Stimulated activated CD8-positive, alpha-beta memory T cell treated with anti-CD3 and anti-CD28 coated beads, Interleukin-2, amount 100 ng/mL, for 1 hour (primary cell): ENCODE measurements at places on chromosomes 1 and 21.

- DNase-seq = no peak
Measured at GRCh38 chr1:237146241-237146640, 104.3 kb downstream of the RYR2 start.

DNA sequence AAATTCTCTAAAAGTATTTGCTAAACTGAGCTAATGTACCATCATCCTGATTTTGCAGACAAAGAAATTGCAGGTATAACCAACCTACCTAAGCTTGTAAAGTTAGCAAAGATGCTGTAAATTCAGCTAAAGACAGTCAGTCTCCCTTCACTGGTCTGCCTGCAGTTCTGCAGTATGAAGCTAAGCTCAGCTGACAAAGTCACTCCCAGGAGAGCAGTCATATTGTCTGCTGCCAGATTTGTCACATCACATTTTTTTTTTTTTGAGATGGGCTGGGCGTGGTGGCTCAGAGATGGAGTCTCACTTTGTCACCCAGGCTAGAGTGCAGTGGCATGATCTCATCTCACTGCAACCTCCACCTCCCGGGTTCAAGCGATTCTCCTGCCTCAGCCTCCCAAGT is 8.9 kb upstream of the CMPK1 start:
- DNase-seq = no peak

DNA sequence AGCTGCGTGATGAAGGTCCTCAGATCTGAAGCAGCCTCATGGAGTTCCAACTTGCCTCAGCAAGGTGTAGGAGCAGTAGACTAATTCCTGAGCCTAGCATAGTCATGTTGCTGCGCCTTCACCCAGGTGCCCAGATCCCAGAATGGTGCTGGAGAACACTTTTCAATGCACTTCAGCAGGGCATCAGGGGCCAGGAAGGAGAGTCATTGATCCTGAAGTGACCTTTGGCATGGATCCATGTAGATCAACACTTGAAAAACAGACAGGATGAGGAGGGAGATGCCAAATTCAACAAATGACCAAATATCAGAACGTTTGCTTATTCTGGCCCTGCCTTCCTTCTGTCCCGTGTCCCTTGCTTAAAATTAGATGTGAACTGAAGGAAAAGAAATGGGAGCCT is 91.9 kb downstream of the LEPR start:
- no peak for DNase-seq

DNA sequence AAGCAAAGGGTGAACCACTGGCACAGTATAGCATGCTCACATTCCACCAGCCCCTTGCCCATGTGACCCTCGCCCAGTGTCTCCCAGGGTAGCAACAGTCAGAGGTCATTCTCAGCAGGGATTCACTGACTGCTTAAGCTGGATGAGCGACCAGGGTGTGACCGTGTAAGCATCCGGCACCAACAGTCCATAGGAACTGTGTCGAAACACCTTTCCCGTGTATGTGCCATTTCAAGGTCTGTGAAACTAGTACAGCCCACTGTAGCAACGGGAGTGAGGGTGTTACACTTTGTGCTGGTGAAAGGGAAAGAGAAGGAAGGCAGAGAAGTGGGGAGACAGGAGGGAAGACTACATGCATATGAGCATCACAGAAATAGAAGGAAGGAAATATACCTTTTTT is 10.8 kb downstream of the PIK3C2B start:
- no peak for DNase-seq

DNA sequence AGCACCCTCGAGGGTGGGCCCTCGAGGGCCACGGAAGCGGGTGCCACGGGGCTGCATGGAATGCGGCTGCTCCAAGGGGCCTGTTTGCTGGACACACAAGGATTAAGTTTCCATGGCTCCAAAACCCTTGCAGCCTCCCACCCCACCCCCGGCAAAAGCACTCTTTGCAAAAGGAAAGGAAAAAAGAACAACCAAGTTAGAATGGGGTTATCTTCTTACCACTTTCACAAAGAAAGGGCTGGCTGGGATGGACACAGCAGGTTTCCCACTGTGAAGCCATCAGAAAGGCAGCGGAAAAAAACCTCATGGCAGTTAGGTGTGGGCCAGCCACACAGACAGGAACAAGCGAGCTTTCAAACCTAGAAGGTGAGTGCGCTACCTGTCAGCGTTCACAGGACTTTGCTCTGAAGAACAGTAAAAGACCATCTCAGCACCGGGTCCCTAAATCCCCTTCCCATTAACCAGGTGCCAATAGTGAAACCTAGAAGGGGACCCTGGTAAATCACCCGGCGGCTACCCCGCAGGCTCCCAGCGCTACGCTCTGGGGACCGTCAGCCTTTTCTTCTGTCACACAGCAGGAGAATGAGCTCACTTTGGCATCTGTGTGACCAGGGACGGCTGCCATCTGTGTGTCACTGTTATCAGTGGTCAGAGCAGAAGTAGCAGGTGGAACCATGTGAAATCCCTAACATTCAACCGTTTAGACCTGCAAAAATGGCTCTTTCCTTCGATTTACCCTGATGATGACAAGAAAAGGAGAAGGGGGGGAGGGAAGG is 93.0 kb downstream of the SIM2 start:
- DNase-seq = no peak

DNA sequence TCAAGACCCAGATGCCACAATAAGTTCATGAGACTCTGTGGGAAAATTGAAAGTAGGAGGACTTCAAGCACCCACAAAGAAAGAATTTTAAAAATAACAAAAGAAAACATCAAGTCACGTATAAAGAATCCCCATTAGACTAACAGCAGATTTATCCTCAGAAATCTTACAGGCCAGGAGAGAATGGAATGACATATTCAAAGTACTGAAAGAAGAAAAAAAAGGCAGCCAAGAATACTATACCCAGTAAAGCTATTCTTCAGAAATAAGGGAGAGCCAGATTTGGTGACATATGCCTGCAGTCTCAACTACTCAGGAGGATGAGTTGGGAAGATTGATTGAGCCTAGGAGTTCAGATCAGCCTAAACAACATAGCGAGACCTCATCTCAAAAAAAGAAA is 84.3 kb upstream of the CD53 start:
- no peak for DNase-seq

GRCh38 chr1:179230721-179231120 is 1.2 kb upstream of the ABL2 start:
- no peak for DNase-seq

DNA sequence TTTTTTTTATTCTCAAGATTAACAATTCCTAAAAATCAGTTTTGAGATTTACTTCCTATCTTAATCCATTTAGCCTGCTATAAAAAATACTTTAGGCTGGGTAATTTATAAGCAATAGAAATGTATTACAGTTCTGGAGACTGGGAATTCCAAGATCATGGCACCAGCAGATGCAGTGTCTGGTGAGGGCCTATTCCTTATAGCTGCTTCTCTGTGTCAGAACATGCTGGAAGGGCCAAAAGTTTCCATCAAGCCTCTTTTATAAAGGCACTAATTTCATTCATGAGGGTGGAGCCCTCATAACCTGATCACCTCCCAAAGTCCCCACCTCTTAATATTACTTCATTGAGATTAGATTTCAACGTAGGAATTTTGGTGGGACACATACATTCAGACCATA is 41.7 kb downstream of the RNF2 start:
- no peak for DNase-seq

DNA sequence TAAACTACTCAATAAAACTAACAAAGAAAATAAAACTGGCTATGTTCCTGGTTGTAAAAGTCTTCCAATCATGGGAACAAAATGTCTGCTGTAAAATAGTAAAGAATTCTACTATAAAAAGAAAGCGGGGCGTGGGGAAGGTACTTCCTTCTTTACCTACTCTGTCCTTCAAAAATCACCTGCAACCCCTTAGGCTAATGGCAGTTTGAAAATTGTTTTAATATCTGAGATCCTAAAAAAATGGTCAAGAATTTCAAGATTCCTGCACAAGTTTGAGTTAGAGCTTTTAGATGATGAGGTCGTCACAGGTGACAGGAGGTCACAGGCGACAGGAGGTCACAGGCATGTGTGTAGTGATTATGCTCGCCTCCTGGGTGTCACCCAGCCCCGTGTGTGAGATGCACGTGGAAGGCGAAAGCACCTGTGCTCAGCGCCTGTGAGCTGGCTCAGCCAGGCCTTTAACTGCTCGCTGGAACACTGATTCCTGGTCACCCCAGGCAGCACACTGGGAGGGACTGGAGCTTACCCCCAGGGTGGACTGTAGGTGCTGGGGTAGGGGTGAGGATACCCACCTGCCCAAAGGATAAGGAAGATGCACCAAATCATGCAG is 18.6 kb upstream of the TMPRSS2 start:
- DNase-seq = no peak

GRCh38 chr21:34846601-34847112 is 177.9 kb downstream of the CLIC6 start:
- no peak for DNase-seq

- DNase-seq = no peak
Measured at GRCh38 chr1:31784356-31785019, 20.3 kb upstream of the ADGRB2 start.

- DNase-seq = no peak
Measured at GRCh38 chr1:223474804-223475203, 81.6 kb downstream of the CCDC185 start.

- DNase-seq = no peak
Measured at GRCh38 chr1:89939693-89940438, 55.0 kb upstream of the ZNF326 start.

DNA sequence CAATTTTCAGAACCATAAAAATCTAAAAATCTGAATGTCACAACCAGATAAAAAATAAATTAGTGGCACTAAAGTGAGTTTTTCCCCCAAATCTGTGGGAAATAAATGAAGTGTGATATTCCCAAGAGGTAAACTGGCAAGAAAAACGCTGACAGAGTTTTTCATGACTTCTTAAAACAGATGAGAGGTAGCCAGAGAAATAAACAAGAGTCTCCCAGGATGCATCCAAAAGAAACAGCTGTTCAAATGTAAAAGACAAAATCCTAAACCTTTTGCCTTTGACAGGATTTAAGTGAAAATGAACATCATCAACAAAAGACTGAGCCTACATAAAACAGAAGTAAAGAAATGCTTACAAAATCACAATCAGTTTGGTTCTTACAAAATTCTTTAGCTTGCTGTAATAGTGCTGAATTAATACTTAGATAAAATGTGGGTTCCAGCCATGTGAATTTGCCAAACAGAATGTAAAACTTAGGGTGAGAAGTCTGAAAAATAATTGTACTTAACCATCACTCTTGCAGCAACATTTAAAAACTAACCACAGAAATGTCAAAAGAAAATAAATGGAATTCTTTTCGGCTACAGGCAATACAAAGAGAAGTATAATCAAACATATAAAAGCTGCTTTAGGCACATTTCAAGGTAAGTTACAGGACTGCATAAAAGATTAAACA is 133.6 kb downstream of the EIF4G3 start:
- DNase-seq = no peak
